ENCODE measurements at places on chromosomes 4 and X. TPM values are rescaled to one million over a fixed set of nuclear protein-coding genes. Genes with fewer than 3 reads are reported as not detected.

Gene ARR3
- total RNA-seq: not detected

Gene DDX53
- not detected for total RNA-seq

Gene PABPC4L
- 3.3 TPM for total RNA-seq

- DNase-seq: no peak
These were observed 91.7 kb upstream of the PAQR3 start for GRCh38 chr4:79030973-79031372.

GRCh38 chr4:108351791-108352190 lies 183.1 kb upstream of the LEF1 start:
- DNase-seq: no peak

Gene NDST4
- 1.5 TPM for total RNA-seq

Gene CYBB
- 11.2 TPM for total RNA-seq

DNA sequence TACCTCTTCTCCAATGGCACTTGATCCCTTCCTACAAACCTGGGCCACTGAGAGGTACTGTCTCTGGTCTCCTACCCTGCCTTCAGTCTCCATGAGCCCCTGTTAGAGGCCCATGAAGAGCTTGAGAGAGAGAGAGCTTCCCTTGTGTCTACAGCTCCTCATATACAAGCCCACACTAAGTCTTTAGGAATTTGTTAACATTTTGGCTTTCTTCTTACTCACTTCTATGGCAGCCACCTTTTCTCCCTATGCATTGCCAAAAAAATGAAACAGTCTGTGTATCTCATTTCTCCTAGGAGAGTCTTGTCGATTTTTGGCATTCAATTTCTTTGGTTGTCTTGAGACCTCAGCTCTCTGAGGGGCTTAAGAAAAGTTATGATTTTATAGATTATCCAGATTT lies 90.9 kb upstream of the LNX1 start:
- DNase-seq: no peak

- no peak for DNase-seq
These were observed 166.5 kb upstream of the LDB2 start for GRCh38 chr4:17064959-17065358.

DNA sequence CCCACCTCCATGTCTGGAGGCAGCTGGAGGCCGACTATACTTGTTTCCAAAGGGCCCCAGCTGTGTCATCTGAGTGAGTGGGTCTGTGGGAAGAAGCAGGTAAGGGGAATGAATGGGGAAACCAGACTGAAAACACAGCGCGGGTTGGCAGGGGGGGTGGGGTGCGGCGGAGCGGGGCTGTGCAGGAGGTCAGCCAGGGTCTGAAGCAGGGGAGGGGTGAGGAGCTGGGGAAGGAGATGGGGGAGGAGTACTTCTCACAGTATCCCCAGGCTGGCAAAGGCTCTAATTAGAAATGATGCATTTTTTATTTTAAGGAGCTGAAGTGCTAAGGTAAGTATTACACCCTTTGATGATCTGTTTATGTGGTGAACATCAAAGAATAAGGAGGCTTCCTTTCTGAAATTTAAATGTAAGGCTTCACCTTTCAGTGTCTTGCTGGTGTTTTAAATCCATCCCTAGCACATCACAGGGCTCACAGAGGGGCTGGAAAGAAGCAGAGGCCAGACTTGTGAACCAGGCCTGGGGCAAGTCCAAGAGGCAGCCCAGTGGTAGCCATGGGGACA lies 37.5 kb downstream of the SMIM20 start:
- DNase-seq: no peak

Gene GUCY1B1
- 24.8 TPM for total RNA-seq

DNA sequence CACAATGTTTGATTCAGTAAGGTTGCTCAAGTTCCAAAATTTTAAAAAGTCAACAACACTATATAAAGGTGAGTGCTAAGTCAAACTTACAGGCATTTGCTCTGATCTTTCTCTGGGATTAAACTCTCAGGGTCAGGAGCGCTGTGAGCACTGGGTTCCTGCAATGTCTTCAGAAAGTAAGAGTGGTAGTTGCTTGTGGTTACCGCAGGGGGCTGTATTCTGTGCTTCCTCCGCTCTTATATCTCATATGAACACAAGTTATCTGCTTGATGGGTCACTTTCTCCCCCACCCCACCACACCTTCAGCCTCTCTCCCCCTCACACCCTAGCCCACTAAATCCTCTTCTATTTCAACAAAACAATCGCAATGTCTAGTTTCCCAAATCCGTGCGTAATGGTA lies 116.4 kb upstream of the IGSF1 start:
- no peak for DNase-seq

GRCh38 chr4:108889696-108890483 lies 127.0 kb upstream of the ETNPPL start:
- DNase-seq: no peak

DNA sequence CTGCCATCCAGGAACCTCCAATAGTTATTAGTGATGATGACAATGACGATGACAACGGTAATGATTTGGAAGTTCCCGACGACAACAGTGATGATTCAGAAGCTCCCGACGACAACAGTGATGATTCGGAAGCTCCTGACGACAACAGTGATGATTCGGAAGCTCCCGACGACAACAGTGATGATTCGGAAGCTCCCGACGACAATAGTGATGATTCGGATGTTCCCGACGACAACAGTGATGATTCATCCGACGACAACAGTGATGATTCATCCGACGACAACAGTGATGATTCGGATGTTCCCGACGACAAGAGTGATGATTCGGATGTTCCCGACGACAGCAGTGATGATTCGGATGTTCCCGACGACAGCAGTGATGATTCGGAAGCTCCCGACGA lies 14.7 kb downstream of the CXCR3 start:
- DNase-seq: no peak

DNA sequence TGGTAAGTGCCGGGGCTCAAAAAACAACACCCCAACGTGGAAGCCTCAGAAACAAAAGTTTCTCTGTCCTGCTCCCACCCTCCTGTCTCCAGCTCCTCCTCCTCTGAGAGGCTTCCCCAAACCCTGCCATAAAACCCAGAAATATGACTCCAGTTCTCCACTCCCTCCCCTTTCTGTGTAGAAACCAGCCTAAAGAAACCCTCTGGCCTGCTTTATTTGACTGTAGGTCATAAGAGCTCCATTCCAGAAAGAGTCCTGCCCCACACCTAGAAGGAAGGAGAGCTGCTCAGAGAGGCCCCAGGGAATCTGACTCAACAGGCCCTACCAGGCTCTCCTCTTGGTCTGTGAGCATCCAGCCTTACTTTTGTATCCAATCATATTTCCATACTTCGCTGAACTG lies 872 bp upstream of the S100P start:
- no peak for DNase-seq

Gene COL4A6
- total RNA-seq: 113 TPM

DNA sequence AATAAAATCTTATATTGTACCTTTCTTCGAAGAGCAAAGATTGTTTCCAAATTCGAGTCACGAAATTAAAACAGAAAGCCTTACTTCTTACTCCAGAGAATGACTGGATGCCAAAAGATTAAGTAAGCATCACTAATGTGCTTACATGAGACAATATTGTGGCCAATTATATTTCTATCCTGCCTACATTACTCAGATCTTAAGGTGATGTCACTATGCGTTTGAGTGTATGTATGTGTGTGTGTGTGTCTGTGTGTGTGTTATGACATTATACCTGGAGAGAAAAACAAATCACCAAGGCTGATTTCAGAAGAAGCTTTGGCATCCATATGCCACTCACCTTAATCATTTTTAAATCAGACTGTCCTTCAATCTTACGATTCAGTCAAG lies 556.3 kb downstream of the PPARGC1A start:
- DNase-seq: no peak

Gene GK2
- total RNA-seq: not detected

DNA sequence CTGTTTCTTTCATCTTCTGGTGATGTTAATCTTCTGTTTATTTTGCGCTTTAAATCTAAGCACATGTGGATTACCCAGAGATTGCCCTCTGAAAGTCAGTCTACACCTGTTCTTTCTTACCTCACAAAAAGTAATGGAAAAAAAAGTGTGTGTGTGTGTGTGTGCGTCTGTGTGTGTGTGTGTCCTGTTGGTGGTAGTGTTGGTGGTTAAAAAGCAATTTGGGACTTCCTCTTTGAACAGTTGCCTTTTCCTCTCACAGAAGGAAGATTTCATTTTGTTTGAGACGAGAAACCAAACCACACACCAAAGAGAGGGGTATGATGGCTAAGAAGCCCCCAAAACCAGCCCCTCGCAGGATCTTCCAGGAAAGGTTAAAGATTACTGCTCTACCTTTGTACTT lies at the start of gene STAP1:
Gene STAP1 (plus strand): TSS at position 235 of the 400 bp plus-strand sequence. CDS start 83 bp downstream, at position 318.
- DNase-seq: no peak

Gene DCHS2
- total RNA-seq: 51.4 TPM

GRCh38 chr4:57084360-57084759 lies 25.8 kb downstream of the IGFBP7 start:
- no peak for DNase-seq

DNA sequence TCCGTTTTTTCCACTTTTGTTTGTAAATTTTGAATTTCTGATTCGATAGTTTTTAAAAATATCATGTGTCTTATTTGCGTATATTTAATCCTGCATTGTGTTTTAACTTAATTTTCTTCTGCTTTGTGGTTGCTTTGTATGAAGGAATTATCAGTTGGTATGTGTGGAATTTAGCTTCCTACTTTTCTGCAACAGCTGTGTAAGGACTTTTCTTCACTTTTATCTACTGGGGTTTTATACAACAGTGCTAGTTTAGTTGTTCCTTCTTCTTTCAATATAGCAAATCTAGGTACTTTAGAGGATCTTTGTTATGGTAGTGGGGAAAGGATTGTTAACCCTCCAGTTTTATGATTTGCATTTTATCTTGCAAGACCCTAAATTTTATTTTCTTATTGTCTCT lies 410.3 kb downstream of the CCSER1 start:
- DNase-seq: no peak

Gene RXFP1
- total RNA-seq: 11.3 TPM

Gene LETM1
- total RNA-seq: 20.2 TPM

DNA sequence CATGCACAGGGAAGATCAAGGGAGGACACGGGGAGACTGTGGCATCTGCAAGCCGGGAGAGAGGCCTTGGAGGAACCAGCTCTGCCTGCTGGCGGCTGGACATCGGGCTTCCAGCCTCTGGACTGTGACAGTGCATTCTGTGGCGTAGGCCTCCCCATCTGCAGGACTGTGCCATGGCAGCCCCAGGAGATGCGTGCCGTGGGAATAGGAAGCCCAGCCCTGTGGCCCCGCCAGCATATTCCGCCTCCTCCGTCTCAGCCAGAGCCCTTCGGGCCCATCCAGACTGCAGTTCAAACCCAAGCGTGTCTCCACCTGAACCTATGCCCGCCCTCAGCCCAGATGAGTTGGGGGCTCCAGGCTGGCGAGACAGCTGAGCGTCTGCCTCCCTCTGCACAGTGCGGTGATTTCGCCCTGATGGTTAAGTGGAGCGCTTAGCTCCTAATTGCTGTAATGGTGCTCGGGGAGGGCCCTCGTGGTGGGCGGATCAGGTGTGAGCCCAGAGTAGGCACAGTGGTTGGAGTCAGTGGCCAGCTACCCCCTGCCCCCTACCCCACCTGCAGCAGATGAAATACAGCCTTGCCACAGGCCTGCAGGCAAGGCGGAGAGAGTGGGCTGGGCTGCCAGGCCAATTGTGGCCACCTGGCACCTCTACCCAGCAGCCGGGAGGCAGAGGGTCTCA lies 133.9 kb downstream of the HMX1 start:
- DNase-seq: no peak

Gene SPON2
- total RNA-seq: 60.6 TPM

Gene RAB9B
- total RNA-seq: 8.5 TPM

GRCh38 chr4:124433500-124433899 lies 279.0 kb downstream of the ANKRD50 start:
- DNase-seq: no peak

Gene PLAC1
- total RNA-seq: not detected

DNA sequence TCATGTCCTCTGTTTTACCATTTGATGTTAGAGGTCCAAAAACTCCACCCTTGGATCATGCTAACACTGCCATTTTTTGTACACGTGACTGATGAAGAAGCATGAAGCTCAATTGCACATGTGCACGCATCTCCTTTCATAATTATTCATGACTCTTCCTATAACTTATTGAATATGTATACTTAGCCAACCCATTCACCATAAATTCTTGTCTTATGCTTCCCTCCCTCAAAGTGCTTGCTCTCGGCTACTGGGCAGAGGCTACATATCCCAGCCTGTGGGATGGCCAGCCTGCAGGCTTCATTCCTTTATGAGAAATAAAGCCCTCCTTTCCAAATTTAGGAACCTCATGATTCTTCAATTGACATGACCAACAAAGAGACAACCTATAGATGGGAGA lies 17.5 kb upstream of the BMP15 start:
- no peak for DNase-seq

DNA sequence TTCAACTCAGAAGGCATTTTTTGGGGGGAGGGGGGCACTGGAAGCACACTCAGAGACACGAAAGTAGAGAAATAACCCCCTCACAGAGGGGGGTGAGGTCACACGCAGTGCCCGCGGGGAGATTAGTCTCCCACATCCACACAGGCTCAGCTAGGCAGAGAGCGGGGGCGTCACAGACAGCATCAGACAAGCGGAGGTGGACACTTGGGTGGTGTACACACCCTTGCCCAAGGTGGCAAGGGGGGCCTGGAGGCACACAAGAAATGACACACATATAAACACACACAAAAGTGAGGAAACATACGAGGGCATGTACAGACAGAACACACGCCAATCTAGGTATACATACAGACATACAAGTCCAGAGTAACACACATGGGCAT lies 637 bp upstream of the SYN1 start:
- no peak for DNase-seq

DNA sequence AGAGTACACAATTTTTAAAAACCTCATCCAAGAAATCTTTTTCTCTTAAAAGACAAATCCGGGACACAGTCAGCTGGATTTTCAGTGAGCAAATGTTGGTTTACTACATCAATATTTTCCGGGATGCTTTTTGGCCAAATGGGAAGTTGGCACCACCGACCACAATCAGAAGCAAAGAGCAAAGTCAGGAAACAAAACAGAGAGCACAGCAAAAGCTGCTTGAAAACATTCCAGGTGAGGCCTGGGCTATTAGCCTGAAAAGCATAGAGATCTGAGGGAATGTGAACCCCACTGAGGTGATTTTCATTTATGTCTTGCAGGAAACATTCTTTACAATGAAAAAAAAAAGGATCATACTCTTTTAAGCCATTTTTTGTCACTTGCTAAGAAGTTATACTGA lies 33.9 kb downstream of the LRP2BP start:
- DNase-seq: no peak

Gene ESX1
- total RNA-seq: not detected
